Thymus (tissue), 14 donors: ENCODE measurements at places on chromosomes 7 and 10. TPM values are rescaled to one million over a fixed set of nuclear protein-coding genes. Genes with fewer than 3 reads are reported as not detected.

Gene DPP6
- total RNA-seq: 4.5 TPM

Gene PDSS1
- 30.5 TPM for total RNA-seq

Gene GIMAP1
- total RNA-seq: 9.8 TPM

Gene ACBD7
- 11.9 TPM for total RNA-seq

Gene DNAJC12
- 4.4 TPM for total RNA-seq

Gene TRDMT1
- 11.4 TPM for total RNA-seq

Gene DGKI
- 0.33 TPM for total RNA-seq

Gene TUBB8
- 0.05 TPM for total RNA-seq

Gene RBP4
- total RNA-seq: 0.19 TPM

Gene IDE
- total RNA-seq: 15.9 TPM

Gene FAM25A
- 0.47 TPM for total RNA-seq

Gene FKBP6
- 0.19 TPM for total RNA-seq

Gene CYP3A7
- 0.99 TPM for total RNA-seq

Gene SEMA4G
- 0.24 TPM for total RNA-seq
